ENCODE measurements at places on chromosomes 6 and 20. TPM values are rescaled to one million over a fixed set of nuclear protein-coding genes. Genes with fewer than 3 reads are reported as not detected.

Gene PRND
- 0.09 TPM for total RNA-seq

Gene HLA-DOA
- 1.0 TPM for total RNA-seq

Gene RAET1L
- not detected for total RNA-seq

Gene TSPO2
- total RNA-seq = not detected

Gene TFAP2B
- total RNA-seq = not detected

Gene BFSP1
- total RNA-seq = 2.0 TPM

Gene STX11
- 156 TPM for total RNA-seq

Gene FOXC1
- total RNA-seq = 10.1 TPM
